Fibroblast of the aortic adventitia (primary cell): ENCODE measurements at places on chromosomes 11 and 22.

DNA sequence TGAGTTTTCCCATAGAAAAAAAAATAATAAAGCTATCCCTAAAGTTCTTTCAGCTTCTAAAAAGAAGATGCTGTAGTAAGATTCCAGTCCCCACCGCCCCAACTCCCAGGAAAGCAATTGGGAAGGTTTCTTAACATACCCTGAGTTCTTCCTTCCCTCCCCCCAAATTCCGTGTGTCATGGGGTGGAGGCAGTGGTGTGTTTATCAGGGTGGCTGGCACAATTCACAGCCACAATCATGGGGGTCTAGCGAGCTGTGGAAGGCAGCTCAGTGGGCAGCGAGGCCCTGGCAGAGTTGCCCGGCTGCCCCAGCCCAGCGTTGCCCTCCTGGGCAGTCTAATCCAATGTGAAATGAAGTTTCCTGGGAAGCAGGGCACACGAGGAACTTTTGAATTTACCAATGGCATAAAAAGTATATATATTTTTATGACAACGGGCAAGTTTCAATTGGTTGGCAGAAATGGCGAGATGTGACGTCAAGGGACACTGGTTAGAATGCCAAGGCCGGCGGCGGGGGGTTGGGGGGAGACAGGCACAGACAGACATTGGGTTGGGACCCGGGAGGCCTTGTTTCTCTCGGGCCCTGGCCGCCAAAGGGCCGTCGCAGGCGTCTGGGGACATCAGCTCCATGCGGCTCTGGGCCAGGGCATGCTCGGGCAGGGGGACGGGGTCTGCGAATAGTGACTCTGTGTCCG, 80.7 kb upstream of the PPARA start:
- DNase-seq = peak; percentile 98

GRCh38 chr11:67052891-67053290, 3.8 kb upstream of the RHOD start:
- DNase-seq = no peak

- peak; percentile 65 for DNase-seq
Observed at GRCh38 chr11:122393209-122393860, 262.2 kb upstream of the UBASH3B start.

GRCh38 chr11:60921777-60922335, 2.4 kb upstream of the TMEM132A start:
- DNase-seq = no peak

GRCh38 chr22:45376009-45376408, 37.4 kb downstream of the SMC1B start:
- no peak for DNase-seq

DNA sequence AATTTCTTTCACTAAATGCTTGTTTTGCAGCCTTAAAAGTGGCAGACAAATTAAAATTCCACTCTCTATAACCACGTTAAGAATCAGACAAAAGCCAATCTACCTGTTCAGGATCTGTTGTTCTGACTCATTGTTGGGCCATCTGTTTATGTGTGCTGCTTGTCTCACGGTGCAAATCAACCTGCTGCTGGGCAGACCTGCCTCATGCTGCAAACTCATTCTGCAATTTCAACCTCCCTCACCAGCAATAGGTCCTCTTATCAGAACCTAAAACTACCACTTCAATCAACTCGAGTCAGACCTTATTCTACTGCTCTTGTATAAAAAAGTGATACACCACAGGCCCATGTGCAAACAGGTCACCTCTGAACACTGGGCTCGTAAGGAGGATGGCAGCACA, 75.1 kb downstream of the LARGE2 start:
- DNase-seq = no peak

GRCh38 chr11:82776377-82776776, 42.7 kb upstream of the FAM181B start:
- DNase-seq = no peak

- no peak for DNase-seq
Observed at GRCh38 chr11:23211221-23211620, 350.9 kb upstream of the CCDC179 start.
